ENCODE measurements at places on chromosomes 2 and 18.

DNA sequence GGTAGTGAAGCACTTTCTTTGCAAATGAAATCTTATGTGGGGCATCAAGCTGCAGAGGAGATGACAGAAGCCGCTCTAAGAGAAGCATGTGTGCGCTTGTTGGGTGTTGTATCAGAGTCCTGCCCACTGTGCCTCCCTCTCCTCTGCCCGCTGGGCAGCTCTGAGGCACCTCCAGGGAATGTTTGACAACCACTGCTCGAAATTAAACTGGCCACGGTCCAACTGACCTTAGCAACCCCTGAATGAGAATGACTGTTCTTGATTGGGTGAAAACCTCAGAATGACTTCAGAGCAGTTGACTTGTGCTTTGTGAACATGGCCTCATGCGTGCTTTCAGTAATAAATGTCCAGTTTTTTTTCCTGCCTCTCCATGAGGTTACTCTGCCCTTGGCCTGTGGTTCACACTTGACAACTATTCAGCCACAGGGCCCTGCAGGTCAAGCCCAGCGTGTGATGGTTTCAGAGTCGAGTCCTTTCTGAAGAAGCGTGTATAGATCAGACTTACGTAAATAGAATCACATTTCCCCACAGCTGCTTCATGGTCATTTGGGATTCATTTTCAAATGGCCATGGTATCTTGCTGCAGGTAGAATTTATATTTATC is 94.9 kb downstream of the SLC4A3 start:
- DNase-seq: no peak

- DNase-seq: no peak
These were observed 133.8 kb upstream of the LMAN1 start for GRCh38 chr18:59492756-59493421.

GRCh38 chr2:103961862-103962261 is 892.1 kb upstream of the POU3F3 start:
- DNase-seq: no peak

- no peak for DNase-seq
These were observed 266.7 kb downstream of the ATAD2B start for GRCh38 chr2:23660237-23660636.

DNA sequence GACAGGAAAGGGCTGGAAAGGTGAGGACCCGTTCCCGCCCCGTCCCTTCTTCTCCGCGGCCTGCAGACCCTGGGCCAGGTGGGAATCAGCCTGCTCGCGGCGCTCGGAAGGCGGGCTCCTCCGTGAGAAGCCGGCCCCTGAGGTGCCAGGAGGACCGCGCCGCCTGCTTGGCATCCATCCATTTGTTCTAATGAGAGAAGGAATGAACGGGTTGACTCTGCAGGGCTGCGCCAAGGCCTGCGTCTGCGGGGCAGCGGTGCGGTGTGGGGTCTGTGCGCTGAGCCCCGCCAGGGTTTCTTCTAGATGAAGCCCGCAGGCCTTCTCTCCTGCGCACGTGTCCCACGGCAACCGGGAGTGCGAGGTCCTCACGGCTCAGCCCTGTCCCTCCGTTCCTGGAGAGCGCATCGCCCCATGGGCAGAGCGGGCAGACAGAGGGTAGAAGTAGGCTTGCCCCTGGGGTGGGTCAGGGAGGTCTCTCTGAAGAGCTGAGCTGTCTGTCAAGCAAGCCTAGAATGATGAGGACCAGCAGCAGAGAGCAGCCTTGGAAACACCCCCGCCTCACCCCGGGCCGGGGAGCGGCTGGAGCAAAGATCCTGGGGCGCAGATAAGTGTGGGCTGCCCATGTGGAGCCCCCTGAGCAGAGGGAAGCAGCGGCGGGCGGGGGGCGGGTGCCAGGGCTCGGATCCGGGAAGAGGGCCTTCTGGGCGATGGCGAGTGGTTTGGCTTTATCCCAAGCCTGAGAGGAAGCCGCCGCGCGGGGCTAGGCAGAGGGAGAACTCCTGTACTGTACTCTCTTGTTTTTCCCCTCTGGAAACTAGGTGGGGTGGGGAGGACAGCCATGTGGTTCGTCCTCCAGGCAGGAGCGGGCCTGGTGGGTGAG is 27.9 kb upstream of the HS6ST1 start:
- DNase-seq: no peak

DNA sequence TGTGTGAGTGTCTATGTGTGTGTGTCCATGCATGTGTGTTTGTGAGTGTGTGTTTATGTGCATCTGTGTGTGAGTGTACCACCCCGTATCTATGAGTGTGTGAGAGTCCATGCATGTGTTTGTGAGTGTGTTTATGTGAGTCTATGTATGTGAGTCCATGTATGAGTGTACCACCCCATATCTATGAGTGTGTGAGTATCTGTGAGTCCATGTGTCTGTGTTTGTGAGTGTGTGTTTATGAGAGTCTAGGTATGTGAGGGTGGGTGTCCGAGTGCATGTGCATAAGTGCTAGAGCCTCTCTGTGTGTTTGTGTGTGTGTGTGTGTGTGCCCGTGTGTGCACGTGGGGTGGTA is 86.0 kb upstream of the ATG16L1 start:
- DNase-seq: no peak

- no peak for DNase-seq
These were observed 366.5 kb downstream of the DSC3 start for GRCh38 chr18:30676053-30676480.

- no peak for DNase-seq
These were observed 317.6 kb downstream of the GALR1 start for GRCh38 chr18:77567205-77567604.

- DNase-seq: no peak
These were observed 215.5 kb upstream of the FN1 start for GRCh38 chr2:215651412-215651811.

GRCh38 chr2:172087207-172087779 is 2.0 kb downstream of the DLX1 start:
- no peak for DNase-seq

DNA sequence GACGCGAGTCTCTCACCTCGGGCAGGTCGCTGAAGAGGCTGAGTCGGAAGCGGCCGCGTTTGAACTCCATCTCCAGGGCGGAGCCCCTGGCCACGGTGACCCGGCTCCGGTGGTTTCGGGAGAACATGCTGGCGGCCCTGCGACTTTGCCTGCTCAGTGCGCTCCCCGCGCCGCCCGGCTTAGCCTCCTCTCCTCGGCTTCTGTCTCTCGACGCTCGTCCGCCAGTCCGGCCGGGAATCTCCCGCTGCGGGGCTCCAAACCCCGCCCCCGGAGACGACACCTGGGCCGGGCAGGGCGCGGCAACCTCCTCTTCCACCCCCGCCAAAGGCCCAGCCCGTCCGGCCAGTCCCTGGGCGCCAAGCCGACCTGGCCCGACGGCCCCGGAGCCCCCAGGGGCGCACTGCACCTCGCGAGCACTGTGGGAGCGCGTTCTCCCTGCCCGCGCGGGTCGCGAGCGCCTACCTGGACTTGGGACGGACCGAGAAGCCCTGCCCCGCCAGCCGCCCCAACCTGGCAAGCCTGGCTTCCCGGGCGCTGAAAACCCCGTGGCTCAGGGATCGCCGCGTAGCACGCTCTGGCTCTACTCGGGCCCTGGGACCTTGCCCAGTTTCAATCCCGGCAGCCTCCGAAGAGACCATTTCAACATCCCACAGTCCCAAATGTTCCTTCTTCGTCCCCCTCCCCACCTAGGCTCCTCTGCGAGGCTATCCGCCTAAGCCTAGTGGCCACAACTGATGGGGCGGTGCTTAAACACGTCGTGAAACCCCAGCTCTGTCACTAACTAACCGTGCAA is at the start of gene RTKN:
Gene RTKN, minus strand, starts transcription at position 248 of the 793 bp plus-strand sequence. Its CDS starts 121 bp downstream, at position 127.
- DNase-seq: no peak

Measured in stimulated activated CD4-positive, alpha-beta T cell treated with anti-CD3 and anti-CD28 coated beads, Interleukin-12 subunit alpha, Interleukin-12 subunit beta, amount 100 ng/mL, for 24 hours (primary cell).